ENCODE measurements at places on chromosomes 3 and 15. TPM values are rescaled to one million over a fixed set of nuclear protein-coding genes. Genes with fewer than 3 reads are reported as not detected.

The PLCB2 gene
- 6.6 TPM for polyA plus RNA-seq

The GALNT15 gene
- 1.1 TPM for polyA plus RNA-seq

The COL6A6 gene
- 145 TPM for polyA plus RNA-seq

The CFAP100 gene
- 0.43 TPM for polyA plus RNA-seq

The MUC20 gene
- polyA plus RNA-seq: 2.8 TPM

The GOLGA8R gene
- 14.1 TPM for polyA plus RNA-seq

The TIGIT gene
- not detected for polyA plus RNA-seq

The LCMT2 gene
- polyA plus RNA-seq: 6.3 TPM

All from muscle of leg (tissue), 16 donors.